WERI-Rb-1 (cell line): ENCODE measurements at places on chromosomes 6 and 20.

DNA sequence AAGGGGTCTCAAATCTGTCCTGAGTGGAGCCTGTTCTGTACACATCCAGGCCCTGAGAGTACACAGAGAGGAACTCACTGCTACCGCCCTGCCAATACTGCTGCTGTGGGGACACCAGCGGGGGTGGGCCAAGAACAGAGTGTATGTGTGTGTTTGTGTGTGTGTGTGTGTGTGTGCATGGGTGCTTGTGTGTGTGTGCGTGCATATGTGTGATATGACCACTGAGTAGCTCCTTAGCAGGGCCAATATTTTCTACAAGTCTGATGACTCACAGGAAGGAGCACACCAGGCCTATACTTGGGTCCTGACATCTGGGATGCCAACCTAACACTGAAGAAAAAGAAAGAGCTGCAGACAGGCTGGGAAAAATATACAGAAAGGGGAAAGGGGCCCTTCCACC, 1.4 kb downstream of the RAET1E start:
- DNase-seq = no peak

GRCh38 chr6:129105793-129106192, 222.9 kb downstream of the LAMA2 start:
- no peak for DNase-seq

GRCh38 chr6:40128127-40128526, 193.9 kb upstream of the MOCS1 start:
- DNase-seq = no peak

GRCh38 chr20:9794831-9795230, 44.0 kb downstream of the PAK5 start:
- no peak for DNase-seq

DNA sequence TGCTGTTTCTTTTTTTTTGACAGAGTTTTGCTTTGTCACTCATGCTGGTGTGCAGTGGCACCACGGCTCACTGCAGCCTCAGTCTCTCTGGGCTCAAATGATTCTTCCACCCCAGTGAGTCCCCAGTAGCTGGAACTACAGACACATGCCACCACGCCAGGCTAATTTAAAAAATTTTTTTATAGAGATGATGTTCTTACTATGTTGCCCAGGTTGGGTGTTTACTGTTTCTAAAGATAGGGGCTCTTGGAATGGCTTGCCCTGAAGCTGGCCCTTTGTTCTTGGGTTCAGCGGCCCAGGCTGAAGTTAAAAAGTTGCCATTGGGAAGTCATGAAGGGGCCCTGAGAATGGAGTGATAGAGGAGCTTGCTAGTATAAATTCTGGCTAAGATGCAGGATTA, 16.5 kb downstream of the RALGAPB start:
- DNase-seq = no peak
